Prostate gland (tissue), 2 donors: ENCODE measurements at places on chromosomes 12 and 14.

- H3K4me1 ChIP-seq = no peaks in the 10 kb centered on the region
- H3K27ac ChIP-seq = no peak overlapping the region
- no peak overlapping the region for H3K4me3 ChIP-seq
- no peaks in the 10 kb centered on the region for H3K27me3 ChIP-seq
Observed at GRCh38 chr12:132154941-132155770, 10.9 kb downstream of the NOC4L start.

DNA sequence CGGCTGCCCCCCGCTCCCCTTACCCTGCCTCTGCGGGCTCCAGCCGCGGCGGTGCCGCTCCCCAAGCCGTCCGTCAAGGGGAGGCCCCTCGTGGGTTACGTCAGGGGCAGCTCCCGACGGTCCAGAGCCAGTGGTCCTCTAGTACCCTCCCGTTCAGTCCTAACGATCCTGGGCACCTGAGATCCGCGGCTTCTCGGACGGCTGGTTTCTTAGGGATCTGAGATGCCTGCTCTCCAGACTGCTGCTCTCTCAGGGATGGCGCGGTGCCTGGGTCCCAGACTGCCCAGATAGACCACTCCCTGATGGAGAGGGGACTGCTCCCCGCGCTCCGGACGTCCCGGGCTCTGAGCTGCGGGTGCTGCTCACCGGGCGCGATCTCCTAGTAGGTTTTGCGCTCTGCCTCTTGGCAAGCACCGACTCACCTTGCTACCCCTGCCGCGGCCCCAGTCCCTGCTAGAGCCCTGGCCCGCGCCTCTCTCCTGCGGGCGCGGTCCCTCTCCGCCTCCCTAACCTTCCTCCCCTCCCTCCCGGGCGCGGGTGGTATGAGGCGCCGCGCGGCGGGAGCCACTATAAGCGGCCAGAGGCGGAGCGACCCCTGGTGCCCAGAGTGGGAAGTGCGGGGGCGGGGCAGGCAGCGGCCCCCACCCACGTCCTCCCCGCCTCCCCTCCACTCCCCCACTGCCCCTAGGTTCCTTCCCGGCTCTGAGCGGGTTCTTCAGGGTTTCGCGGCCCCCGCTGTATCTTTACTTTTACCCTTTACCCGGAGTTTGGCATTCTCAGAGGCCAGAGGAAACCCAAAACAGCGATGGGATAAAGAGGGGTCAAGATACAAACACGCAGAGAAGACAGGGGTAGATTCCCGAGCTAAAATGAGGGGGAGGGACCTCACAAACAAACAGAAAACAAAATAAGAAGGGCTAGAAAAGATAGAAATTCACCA, at the start of gene C1QL4:
C1QL4 (minus strand) TSS at position 544 of the 940 bp plus-strand sequence. CDS start 711 bp downstream, outside the sequence.
- DNase-seq = peak; percentile 73
- peaks cover 12% of the 10 kb centered on the region for H3K27me3 ChIP-seq
- H3K4me3 ChIP-seq = no peak within 1 kb of the TSS
- H3K27ac ChIP-seq = no peak within 1 kb of the TSS

DNA sequence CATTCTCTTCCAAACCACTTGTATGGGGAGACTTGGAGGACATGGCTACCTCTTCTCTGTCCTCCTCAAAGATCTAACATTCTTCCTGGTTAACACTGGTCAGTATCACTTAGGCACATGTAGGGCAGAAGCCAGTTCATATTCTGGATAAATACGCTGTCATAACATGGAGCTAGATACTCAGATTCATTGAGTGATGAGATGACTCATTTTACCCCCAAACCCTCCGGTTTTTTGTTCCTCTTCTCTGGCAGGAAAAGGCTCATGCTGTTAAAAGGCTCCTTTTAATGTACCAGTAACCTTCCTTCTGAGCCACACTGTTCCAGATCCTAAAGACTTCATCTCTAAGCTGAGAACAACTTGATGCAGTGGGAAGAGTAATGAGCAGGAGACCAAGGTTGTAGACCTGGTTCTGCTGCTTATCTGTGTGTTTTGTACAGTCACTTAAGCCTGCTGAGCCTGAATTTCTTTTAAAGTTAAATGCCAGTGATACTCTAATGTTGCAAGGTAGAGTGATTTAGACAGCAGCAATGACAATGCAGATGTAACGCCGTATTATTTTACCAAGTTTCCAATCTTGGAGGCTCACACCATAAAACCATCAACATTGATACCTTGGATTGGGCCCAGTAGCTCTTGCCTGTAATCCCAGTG, 57.3 kb upstream of the ELK3 start:
- no peak for DNase-seq
- H3K4me1 ChIP-seq = no peaks in the 10 kb centered on the region
- no peaks in the 10 kb centered on the region for H3K27me3 ChIP-seq

DNA sequence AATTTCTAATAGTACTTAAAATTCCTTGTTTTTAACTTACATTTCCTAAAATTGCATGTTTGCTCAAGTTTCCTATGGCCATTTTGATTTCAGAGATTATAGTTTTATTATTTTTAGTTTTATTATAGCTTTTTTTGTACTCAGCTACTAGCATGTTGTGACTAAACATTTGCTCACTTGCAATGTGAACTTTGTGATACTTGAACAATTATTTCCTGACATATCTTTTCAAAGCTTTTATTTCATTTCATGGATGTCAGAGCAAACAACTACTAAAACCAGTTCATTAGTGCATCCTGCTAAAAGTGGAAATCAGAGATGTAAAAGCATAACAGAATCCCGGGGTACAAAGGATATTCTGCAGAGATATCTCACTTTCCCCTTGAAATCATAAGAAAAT, 33.6 kb upstream of the PCNX4 start:
- no peak overlapping the region for H3K4me3 ChIP-seq
- H3K27ac ChIP-seq = no peak overlapping the region
- DNase-seq = no peak
- H3K4me1 ChIP-seq = no peaks in the 10 kb centered on the region

- no peaks in the 10 kb centered on the region for H3K36me3 ChIP-seq
- no peak for DNase-seq
- no peak overlapping the region for H3K27ac ChIP-seq
Observed at GRCh38 chr14:90692826-90693225, 123.4 kb downstream of the TTC7B start.
